Memory B cell (primary cell): ENCODE measurements at places on chromosomes 3 and 15.

- DNase-seq, result no peak
Observed at GRCh38 chr3:192833177-192833890, 84.3 kb downstream of the MB21D2 start.

- DNase-seq, result no peak
Observed at GRCh38 chr15:66682865-66683264, 19.2 kb upstream of the SMAD6 start.

GRCh38 chr15:77546050-77546501 is 86.6 kb downstream of the LINGO1 start:
- no peak for DNase-seq

- DNase-seq, result no peak
Observed at GRCh38 chr15:82898961-82899360, 53.6 kb downstream of the HOMER2 start.

DNA sequence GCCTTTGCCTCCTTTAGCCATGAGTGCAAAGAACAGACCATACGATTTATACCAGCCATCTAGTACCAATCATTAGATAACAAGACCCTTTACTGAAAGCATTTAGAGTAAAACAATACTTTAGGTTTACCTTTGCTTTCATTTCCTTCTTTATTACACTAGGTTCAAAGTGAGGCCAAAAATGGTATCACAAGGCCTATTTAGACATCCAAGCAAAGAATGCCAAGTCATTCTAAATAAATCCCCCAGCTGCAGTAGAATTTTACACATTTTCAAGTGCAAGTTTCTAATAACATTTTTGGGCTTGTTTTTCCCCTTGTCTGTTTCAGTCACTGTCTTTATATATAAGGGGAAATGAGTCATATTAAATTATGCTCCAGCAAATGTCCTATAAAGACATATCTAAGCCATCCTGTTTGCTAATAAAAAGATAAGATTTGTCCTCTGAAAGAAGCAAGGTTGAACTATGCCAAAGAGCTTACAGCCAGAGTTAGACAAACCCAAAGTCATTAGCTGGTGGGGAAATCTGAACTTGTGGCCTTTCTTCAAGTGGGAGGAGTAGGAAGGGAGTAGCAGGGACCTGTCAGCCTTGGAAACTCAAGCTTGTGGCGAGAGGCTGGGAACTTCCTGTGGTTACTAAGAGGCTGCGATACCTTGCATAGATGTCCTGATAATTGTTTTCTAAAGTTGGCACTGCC is 232.7 kb downstream of the MECOM start:
- DNase-seq, result no peak

DNA sequence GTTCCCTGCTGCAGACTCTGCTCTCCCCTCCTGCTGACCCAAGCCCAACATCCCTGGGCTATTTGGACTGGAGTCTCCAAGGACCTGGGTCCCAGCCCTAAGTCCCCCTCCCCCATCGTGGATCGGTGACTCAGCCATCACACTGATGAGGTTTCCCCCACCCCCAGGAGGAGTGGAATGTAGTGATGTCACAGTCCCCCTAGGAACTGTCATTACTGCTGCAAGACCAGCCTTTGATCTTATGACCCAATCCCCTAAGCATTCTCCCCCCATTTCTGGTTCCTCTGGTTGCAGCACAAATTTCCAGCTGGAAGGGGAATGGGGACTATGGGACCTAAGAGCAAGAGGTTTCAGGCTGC is 63.4 kb upstream of the CSPG4 start:
- no peak for DNase-seq

GRCh38 chr3:60531759-60532158 is 719.5 kb downstream of the FHIT start:
- no peak for DNase-seq

DNA sequence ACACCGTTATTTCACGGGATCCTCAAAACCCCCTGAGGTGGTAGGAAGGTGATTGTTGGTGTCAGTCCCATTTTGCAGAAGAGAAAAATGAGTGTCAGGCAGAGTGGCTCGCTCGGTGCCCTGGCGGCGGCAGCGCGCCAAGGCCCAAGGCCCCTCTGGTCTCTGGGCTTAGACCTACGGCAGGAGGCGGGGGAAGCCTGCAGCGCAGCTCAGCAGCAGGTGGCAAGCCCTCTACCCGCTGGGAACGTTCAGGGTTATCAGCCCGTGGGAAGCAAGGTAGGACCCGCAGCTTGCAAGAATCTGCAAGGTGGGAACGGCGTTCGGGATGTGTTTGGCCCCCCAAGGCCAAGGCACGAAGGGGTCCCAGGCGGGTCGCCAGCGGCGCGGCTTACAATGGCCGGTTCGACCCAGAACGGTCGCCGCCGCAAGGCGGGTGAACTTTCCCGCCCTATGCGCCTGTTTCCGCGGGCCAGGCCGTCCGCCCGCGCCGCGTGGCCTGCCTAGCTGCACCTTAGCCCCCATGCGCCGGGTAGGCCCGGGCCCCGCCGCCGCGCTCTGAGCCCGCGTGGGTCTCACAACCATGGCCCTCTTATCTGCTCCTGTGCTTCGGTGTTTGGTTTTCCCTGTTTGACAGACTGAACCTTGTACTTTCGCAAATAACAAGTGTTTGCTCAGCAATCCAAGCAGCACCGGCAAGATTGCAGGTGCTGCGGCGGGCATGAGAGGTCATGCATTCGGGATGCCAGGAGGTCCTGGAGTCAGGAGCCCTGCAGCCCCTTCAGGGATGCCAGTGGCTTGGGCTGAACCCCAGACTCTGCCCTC is 39.7 kb downstream of the CCNL1 start:
- no peak for DNase-seq

DNA sequence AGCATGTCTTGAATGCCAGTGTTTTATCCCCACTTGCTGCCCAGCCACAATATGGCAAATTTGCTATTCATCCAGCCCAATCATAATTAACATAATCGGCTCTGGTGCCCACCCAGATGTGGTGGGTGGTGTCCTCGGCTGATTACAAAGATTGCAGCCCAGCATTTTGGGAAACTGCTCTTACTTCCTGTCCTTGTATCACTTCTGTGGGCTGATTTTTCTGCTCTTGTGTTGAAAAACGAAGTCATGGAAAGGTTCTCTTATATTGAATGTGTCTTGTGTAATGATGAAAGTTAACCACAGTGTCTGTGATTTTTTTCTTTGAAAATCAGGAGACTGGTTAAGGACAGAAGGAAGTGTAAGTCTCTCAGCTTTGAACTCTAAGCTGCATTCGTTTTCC is 141.7 kb downstream of the CACNA2D3 start:
- DNase-seq, result no peak

GRCh38 chr3:117168896-117169295 is 459.3 kb downstream of the TUSC7 start:
- DNase-seq, result no peak

GRCh38 chr3:24828551-24828950 is 333.9 kb upstream of the THRB start:
- DNase-seq, result no peak

- DNase-seq, result no peak
Observed at GRCh38 chr3:178107804-178108203, 428.4 kb upstream of the KCNMB2 start.

GRCh38 chr15:35827141-35827540 is 281.2 kb upstream of the DPH6 start:
- no peak for DNase-seq

- no peak for DNase-seq
Observed at GRCh38 chr3:180564676-180565075, 37.3 kb upstream of the TTC14 start.

- peak; percentile 70 for DNase-seq
Observed at GRCh38 chr15:78077053-78077870, at the start of gene TBC1D2B. TBC1D2B (minus strand) TSS chr15:78077711; CDS start chr15:78077652, 59 bp downstream.

DNA sequence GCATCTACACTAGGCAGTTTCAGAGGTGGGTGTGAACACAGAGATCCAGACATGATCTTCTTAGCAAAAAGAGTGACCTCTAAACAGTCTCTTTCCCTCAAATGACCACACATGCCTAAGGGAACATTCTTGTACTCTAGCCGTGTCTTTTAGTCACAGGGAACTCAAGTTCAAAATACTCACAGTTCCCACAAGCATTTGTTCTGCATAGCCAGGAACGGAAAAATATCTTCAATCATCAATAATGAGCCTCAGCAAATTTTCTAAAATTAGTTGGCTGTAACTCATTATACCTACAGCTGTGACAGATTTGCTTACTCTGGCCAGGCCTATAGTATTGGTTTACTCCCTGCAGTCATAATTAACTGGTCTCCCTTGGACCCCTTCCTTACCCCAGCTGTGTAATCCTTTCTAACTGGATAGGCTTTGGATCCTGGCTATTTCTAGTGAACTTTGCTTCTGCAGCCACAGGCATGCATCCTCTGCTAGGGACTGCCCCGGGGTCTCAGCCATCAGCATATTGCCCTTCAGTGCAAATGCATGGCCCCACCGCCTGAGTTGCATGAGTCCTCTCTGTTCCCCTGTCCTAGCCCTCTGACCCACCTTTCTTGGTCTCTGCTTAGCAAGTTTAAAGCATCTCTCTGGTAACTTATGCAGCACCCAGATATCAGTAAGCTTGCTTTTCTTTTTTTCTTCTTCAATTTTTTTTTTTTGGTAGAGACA is 56.0 kb upstream of the HACD2 start:
- no peak for DNase-seq

DNA sequence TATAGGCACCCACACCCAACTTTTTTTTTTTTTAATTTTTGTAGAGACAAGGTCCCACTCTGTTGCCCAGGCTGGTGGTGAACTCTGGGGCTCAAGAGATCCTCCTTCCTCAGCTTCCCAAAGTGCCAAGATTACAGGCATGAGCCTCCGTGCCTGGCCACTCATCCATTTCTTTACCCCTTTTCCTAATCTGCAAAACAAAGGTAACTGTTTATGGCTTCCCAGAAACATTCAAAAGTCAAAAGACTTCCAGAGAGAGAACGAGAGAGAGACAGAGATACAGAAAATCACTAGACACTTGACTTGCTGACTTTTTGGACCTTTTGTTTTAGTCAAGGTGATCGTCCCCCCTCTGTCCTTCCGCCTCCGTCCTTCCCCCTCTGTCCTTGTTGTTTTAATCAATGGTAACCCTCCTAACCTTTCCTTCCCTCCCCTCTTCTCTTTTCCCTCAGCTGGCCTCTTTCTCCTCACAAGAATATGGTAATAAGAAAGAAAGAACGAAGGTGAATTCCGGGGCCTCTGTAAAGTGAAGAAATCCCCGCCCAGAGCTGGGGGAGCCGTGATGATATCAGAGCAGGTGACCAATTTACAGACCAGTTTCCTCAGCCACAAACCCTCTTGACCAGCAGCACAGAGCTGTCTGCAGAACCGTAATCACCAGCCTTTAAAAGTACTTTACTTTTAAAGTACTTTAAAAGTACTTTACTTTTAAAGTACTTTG is 21.9 kb downstream of the KLHL6 start:
- DNase-seq, result no peak

- no peak for DNase-seq
Observed at GRCh38 chr3:14581334-14582044, 41.3 kb upstream of the GRIP2 start.

DNA sequence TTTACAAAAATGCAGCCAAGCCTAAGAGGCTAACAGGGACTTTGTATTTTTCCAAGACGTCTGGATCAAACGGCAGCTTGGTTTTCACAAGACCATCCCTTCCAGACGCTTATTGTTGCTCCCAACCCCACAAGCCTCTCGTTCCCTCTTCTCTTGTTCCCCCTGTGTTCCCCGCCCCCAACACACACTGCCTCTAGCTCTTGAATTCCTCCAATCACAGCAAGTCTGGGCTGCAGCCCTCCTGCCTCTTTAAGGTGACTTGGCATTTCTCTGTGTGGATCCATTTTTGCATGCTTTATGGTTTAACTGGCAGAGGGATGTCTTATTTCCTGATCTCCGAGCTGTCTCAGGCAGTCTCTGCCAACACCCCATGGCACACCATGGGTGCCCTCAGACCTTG is 182.2 kb downstream of the ABHD5 start:
- no peak for DNase-seq

DNA sequence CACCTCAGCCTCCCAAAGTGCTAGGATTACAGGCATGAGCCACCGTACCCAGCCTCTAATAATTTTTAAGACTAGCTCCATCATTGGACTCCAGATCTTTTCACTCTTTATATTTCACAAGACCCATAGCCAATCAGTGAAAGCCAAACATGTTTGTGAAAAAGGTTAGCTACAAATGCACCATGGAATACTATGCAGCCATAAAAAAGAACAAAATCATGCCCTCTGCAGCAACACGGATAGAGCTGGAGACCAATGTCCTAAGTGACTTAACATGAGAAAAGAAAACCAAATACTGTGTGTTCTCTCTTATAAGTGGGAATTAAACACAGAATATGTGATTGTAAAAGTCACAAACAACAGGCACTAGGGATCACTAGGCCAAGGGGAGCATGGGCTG is 3.2 kb downstream of the SCAPER start:
- DNase-seq, result no peak

GRCh38 chr3:175434561-175434960 is 575.4 kb downstream of the NAALADL2 start:
- DNase-seq, result no peak

DNA sequence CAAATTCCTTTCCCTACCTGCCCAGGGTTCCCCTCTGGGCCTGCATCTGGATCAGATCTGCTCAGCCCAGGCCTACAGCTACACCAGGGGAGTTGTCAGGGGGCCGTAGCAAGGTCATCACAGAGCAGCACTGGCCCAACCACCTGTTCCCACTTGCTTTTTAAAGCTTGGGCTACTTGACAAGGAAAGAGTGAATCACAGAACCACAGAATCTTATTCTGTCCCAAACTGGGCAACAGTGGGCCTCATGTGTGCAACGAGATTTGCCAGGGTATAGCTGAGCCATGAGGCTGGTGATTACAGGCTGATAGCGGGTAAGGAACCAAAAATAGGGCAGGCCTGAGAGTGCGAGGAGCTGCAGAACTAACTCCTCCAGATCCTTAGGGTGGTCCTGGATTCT is 66.7 kb downstream of the MYLK start:
- no peak for DNase-seq

DNA sequence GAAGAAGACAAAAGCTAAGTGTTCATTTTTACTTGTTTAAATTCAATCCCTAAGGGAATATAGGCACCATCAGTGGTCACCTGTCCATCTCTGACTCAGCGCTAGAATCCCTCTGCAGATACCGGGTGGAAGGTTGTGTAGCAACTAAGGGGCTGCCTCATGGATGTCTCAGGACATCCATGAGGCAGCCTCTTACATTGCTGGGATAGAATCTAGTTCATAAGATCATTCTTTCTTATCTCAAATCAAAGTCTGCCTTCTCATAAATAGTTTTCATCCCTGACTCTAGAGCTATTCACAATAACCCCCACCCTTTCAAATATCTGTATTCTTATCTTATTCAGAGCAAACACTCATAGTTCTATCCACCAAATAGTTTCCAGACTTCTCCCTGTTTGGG is 38.1 kb downstream of the HSPBAP1 start:
- no peak for DNase-seq

- no peak for DNase-seq
Observed at GRCh38 chr3:140164922-140165590, 230.1 kb downstream of the CLSTN2 start.

DNA sequence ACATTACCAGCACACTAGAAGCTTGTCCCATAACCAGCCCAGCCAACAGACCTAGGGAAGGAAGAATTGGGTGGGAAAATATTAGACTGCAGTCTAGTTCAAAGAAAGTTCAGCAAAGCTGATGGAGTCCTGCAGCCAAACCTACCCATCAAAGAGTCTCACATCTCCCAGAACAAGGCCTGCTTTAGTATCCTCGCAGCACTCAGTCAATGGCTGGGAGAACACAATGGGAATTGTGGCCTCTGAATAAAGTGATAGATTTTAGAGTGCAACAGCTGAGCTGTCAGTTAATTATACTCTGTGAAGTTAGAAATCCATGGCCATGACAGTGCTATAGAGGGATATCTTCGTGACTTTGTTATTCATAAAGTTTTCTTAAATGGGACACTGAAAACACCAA is 207.2 kb upstream of the NAALADL2 start:
- no peak for DNase-seq
